ENCODE measurements at places on chromosomes 4 and X. TPM values are rescaled to one million over a fixed set of nuclear protein-coding genes. Genes with fewer than 3 reads are reported as not detected.

The ARMCX4 gene
- 5.9 TPM for total RNA-seq

The FRMPD3 gene
- total RNA-seq, result 0.12 TPM

The SERPINA7 gene
- total RNA-seq, result not detected

The OPRPN gene
- total RNA-seq, result not detected

DNA sequence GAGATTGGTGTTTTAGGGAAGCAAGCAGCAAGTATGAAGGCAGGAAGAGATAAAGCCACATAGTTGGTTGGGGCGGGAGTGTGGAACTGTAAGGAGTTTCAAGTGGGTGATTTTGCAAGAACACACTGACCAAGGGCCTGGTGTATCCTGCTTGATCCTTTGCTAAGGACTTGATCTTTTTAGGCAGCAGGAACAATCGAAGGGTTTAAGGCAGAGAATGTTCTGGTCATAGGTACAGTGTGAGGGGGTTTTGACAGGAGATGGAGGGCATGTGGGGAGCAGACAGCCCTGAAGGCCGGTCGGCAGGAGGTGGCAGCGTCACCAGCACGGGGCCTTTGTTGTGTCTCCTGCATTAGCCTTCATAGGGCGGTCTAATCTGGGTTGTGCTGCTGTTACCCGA is 54.7 kb downstream of the FAM193A start:
- DNase-seq, result no peak

GRCh38 chrX:115491766-115492165 is 69.2 kb upstream of the PLS3 start:
- DNase-seq, result no peak

The AFP gene
- not detected for total RNA-seq

- DNase-seq, result no peak
Observed at GRCh38 chr4:80124246-80125211, 51.5 kb upstream of the ANTXR2 start.

- DNase-seq, result no peak
Observed at GRCh38 chr4:75820676-75821075, 81.6 kb downstream of the PPEF2 start.

The GRPR gene
- 0.37 TPM for total RNA-seq

The DCLK2 gene
- 12.1 TPM for total RNA-seq

DNA sequence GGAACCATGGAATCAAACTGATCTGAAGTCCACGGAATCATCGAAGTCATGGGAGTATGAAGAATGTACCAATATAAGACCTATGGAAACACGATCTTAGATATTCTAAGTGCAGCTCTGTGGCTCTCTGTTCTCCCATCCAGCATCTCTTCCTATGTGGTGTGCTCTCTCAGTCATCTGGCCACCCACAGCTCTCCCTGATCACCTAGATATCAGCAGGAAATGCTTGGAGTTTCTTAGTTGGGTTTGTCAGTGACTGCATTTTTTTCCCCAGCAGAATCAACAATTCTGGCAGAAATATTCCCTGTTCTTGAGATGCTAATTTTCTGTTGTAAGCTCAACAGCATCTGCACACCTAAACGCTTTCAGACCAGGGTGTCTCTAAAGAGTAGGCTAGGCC is 94.1 kb downstream of the GC start:
- DNase-seq, result no peak

- no peak for DNase-seq
Observed at GRCh38 chr4:1047106-1047975, 35.9 kb downstream of the FGFRL1 start.

DNA sequence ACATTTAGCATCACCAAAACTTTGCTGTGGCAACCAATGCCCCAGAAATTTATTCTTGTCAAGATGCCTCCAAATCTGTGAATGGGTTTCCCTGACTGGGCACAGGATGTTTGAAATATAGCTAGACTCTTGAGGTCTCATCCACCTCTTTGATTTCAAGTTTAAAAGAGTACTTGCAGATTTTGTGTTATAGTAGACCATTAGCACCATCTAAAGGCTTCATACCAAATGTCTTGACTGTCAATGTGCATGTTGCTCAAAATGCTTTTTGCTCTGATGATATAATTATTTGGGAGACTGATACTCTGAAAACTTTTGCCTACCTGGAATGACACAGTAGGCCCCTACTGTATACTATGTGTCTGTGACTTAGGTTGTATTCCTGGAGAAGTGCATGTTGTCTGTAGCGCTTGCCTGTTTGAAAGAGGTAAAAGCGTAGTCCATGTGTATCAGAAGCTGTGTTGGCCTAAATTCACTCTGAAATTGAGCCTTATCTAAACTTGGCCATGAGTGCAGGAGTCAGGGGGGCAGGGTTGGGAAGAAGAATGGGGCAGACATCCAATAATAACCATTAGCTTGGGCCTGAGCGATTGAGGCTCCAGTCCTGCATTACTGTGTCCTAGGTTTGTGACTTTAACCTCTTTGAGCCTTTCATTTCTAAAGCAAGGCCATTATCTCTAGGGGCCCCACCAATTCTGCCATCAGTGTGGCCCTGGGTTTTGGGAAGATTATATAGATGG is 33.8 kb downstream of the NDP start:
- DNase-seq, result no peak

DNA sequence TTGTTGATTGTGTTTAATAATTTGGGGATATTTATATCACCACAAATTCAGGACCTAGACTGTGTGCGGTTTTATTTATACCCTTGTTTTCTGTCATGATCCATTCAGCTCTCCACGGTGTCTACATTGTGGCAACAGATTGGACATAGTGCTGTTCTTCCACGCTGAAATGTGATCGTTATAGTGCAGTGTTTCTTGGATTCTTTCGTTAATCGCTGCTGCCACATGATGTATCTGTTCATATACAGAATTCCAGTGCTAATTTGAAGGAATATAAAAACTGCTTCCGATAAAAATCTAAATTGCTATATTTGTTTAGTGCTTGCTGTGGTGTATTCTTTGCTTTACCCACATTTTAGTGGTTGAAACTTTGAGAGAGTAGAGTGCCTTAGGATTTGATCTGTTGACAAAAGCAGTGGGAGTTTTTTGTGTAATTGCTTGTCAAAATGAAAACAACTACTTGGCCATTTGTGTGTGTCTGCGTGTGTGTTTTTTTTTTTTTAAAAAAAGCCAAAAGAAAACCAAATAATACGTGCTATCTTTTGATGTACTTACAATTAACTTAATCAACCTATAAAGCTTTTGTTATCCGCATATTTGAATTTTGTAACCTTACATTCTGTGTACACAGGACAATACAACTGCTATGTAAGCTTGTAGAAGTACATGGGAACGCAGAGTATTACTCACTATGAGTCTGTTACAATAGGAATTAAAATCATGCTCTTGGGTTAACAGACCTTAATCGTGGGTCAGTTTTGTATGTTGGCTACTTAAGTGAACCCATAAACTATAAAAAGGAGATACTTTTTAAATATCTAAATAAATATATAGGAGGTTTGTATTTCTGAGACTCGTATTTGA is 353.3 kb downstream of the ARHGAP24 start:
- no peak for DNase-seq

The TLR2 gene
- 6.4 TPM for total RNA-seq

DNA sequence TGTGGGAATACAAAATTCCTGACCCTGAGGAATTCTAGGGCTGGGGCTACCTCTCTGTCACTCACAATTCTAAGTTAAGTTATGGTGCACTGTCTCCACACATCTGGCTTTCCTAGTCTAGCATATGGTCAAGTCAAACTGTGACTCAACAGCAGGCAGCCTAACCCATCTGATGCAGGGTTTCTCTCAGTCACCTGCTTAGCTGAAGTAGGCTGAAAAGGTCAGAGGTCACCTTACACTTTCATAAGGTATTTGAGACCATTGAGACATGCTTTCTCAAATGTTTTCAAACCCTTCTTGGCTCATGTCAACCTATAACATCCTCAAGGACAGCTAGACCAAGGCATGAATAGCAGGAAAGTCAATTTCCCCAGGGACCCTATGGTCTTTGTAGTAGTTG is 196.5 kb upstream of the STK26 start:
- DNase-seq, result no peak

The NALF2 gene
- total RNA-seq, result 35.5 TPM

DNA sequence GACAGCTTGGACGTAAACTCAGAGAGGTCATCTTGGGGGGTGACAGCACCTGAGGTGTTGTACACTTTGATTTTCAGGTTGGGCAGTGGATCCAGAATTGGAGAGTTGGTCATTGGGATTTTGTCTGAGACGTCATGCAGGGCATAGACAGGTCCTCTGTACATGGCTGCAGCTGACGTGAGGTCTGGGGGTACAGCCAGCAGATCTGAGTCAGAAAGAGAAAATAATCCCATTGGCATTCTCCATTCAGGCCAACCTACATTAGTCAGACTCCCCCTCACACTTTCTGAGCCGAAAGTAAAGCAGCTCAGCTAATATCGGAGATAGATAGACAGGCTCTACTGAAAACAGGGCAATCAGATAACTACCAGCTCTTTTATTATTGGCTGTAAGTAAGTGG is 329.7 kb downstream of the UNC5C start:
- DNase-seq, result no peak

The DGKK gene
- not detected for total RNA-seq

GRCh38 chr4:101718810-101719209 is 71.7 kb upstream of the BANK1 start:
- no peak for DNase-seq

GRCh38 chr4:140141210-140141835 is 12.7 kb downstream of the MAML3 start:
- no peak for DNase-seq

- peak; percentile 85 for DNase-seq
Observed at GRCh38 chrX:72121383-72121782, 10.3 kb downstream of the RTL5 start.

- DNase-seq, result no peak
Observed at GRCh38 chr4:5999356-5999755, 18.9 kb downstream of the C4orf50 start.
